Stimulated activated CD8-positive, alpha-beta memory T cell treated with anti-CD3 and anti-CD28 coated beads, Interleukin-2, amount 100 ng/mL, for 48 hours (primary cell): ENCODE measurements at places on chromosomes 2 and 18.

DNA sequence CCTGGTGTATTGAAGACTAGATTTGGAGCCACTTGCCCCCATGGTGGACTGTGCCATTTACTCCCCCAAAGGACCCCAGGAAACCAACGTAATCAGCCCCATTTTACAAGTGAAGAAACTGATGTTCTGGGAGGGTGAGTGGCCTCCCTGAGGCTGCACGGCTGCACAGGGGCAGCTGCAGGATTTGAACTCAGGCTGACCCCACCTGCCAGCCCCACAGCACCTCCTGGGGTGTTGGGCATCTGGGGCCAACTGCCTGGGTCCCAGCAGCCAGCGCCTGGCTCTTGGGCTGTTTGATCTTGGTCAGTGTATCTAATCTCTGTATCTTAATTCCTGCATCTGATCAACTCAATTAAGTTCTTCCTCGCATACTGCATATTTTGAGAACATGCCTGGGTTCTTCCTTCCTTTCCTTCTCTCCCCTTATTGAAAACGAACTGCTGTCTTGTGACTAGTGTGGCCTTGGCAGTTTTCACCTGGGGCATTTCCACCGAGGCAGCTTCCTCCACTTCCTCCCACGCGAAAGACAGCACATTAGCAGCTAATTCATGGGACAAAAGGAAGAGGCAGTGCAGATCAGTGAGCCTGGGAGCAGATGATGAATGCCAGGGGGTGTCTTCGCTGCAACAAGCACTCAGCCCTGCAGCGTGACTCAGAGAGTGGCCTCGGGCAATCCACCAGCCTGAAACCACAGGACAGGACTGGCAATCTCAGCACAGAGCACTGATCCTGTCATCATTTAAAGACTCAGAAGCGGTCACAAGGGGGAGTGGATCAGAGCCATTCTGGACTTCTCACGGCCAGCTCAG is 184.1 kb upstream of the RAB12 start:
- no peak for DNase-seq

GRCh38 chr18:22165049-22165602 is 4.3 kb upstream of the GATA6 start:
- DNase-seq: no peak

DNA sequence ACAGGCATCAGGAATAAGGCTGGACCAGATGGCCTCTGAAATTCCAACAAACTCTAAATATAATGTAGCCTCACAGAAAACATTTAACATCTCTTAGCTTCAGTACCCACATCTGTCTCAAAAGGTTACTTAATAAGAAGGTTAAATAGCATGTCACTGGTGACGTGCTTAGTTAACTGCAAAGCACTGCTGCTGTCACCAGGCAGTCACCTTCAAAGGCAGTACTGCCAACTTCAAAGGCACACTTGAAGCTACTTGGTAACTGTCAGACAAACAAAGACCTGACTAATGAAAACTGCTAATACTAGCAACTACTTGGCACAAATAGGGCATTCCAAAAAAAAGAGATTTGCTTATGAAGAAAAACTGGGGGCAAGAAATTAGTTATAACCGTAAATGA is 36.2 kb downstream of the EPG5 start:
- DNase-seq: no peak

DNA sequence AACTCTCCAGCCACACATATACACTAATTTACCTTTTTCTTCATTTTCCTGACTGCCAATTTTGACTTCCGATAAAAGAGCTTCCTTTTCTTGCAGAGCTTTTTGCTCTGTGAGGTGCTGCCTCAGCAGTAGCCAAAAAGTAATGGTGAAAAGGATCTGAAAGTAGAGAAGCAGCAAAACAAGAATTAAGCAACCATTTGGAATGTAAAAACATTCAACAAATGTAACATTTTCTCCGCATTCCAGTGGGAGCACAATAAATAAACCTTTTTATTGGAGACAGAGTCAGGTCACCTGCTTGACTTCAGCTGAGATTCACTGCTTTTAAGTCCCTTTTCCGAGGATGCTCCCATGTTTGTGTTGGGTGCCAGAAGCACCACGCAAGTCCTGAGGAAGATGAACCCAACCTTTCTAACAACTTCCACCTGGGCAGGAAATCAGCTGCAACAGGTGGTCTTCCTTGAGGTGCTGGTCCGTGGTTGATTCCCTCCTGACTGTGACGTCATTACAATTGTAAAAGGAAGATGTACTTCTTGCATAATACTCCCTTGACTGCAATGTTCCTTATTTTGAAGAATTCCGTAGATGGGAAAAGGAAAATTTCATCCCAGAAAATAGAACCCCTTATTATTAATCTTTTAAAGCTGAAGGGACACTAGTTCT is 265.5 kb downstream of the NAPG start:
- DNase-seq: no peak

GRCh38 chr18:74540652-74541421 is 6.5 kb downstream of the CNDP1 start:
- DNase-seq: no peak

GRCh38 chr18:13237641-13238040 is 19.1 kb downstream of the LDLRAD4 start:
- no peak for DNase-seq

GRCh38 chr18:10951631-10952544 is 197.5 kb downstream of the PIEZO2 start:
- no peak for DNase-seq

- DNase-seq: no peak
Observed at GRCh38 chr2:152344579-152345195, 9.7 kb downstream of the FMNL2 start.

DNA sequence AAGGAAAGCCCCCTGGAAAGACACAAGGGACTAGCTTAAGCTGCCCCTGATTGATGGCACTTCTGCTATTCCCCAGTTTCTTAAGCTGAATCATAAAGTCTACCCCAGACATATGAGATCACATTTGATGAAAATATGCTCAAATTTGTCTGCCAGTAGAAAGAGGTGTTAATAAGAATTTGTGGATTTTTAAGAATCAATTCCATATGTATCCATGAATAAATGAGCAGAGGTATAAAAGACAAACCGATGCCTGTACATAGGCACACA is 119.9 kb downstream of the CCBE1 start:
- no peak for DNase-seq

- DNase-seq: no peak
Observed at GRCh38 chr2:187594801-187595200, 40.6 kb upstream of the TFPI start.

- DNase-seq: no peak
Observed at GRCh38 chr2:209821806-209822205, 50.2 kb downstream of the UNC80 start.

- no peak for DNase-seq
Observed at GRCh38 chr2:25418944-25419677, 77.4 kb upstream of the DNMT3A start.

DNA sequence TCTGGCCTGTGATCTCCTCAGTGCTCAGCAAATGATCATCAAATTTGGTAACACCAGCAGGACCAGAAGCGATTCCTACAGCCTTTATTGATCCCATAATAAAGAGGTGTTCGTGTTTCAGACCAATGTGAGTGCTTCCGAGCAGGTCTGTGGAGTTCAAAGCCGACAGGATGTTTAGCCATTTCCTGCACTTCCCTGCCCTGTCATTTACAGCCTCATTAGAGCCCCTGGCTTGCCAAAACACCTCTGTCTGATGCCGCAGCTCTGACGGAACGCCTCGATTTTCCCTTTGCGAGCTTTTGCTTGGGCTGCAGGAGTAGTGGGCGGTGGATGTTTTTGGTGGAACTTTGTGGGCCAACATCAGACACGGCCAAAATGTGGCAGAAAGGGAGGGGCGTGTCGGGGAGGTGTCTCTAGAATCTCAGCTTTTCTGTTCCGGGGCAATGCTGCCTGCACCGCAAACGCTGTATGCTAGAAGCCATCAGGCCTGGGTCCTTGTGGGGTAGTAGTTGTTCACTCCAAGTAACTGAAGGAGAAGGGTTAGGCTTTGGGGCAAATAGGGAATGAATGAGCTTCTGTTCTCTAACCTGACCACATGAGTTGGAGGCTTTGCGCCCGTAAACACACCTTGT is 26.1 kb upstream of the INHBB start:
- no peak for DNase-seq

- no peak for DNase-seq
Observed at GRCh38 chr2:58447586-58447985, 206.5 kb upstream of the FANCL start.

GRCh38 chr2:127421116-127421800 is 3.0 kb downstream of the PROC start:
- DNase-seq: no peak

GRCh38 chr2:219445220-219445640 is 10.6 kb downstream of the SPEG start:
- no peak for DNase-seq

DNA sequence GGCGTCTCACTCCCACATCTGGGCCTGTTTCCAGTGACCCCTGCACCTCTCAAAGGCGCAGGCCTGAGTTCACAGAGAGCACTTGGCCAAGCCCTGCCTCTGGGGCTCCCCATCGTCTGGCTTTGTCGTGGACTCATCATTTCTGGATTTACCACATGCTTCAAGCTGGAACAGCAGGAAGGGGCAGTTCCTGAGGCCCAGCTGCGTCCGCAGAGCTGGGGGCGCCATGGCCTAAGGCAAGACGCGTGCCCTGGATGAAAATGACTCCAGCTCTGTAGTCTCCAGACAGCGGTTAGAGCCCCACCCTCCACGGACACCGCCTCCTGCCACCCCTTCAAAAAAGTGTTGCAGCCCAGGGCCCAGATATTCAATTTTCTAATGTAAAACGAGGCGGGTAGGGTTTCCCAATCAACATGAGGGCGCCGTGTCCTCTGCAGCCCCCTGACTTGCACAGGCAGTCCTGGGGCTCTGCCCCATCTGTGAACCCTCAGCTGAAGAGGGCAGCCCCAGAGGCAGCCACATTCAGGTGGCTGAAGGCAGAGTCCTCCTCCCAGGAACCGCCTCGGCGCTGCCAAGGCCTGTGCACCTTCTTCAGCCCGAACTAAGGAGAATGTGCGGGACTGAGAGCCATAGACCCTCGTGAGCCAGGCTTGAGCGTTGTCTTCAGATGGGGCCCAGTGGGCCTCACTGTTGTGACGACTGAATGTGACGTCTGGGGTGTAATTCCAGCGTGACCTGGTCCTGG is 85.5 kb downstream of the NFATC1 start:
- no peak for DNase-seq

- DNase-seq: no peak
Observed at GRCh38 chr18:76498064-76498463, 3.0 kb upstream of the ZNF516 start.

DNA sequence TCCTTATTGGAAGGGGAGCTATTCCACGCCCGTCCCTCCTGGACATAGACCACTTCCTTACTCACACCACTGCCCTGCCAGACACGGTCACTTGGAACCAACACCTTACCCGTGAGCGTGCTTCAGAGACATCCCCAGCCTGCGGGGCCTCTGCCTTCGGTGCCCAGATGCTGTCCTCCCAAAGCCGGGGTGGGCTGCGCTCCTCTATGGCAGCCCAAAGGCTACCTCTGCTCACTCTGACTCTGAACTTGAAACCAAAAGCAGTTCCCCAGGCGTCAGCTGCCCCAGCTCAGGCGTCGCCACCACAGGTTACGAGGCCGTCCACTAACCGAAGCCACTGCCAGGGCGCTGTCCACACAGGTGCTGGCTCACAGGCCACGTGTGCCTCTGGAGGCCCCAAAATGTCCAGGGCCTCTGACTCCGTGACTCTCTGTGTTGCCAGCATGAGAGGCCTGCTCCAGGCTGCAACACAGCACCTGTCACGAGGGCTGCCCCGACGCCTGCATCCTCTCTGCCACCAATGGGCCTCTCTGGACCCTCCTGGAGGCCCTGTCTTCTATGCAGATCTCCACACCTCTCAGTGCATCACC is 23.8 kb downstream of the HDAC4 start:
- DNase-seq: no peak

- no peak for DNase-seq
Observed at GRCh38 chr2:169065864-169066517, 3.4 kb upstream of the DHRS9 start.

GRCh38 chr18:6557770-6558248 is 143.1 kb upstream of the L3MBTL4 start:
- no peak for DNase-seq

DNA sequence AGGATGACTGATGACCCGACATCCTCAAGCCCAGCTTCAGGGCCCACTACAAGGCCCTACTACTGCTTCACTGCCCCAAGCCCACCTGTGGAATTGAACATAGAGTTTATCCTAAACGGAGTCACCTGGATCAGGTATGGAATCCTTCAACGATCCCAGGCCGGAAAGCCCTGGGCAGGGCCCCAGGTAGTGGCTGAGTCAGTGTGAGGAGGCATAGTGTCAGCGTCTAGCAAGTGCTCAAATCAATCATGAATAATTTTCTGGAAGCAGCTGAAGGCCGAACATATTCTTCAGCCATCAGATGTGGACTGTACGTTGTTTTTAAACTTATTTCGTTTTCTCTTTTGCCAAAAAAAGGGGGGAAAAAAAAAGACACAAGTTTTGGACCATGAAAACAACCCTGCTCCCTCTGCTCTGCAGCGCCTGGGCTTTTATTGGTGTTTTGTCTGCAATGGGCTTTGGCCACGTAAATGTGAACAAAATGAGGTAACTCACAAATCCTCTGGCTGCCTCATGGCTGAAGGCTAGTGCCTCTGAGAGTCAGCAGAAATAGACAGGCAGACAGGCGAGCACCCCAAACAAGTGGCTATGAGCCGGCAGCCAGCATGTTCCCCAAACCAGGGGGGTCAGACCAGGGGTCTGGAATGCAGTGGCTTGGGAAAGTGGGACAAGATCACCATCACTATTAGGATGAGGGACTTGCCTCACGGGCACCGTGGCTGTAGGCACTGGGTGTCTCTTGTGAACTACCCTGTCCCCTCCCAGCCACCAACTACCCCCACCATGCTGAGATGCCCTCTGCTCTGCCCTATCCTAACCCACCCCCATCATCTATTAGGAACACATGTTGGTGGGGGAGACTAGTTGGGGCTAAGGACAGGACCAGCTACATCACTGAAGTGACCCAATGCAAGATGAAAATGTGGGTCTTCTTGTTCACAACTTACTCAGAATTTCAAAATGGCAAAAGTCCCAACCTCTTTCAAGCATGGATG is 51.4 kb downstream of the TTC32 start:
- DNase-seq: no peak

DNA sequence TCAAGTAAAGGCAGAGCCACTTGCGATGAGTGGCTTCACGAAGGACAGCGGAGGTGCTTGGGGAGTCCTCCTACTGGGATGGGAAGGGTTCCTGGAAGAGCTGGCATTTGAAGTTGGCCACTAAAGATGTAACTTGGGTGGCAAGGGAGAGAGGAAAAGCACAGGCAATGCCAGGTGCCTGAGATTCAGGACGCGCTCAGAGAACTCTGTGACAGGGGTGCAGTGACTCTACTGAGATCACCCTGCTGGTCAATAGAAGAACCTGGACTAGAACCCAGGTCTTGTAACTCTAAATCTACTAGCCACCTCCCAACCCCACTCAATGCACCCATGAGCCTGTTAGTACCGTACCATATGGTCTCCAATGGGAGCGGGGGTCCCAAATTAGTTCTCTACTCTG is 5.4 kb upstream of the GRHL1 start:
- no peak for DNase-seq

- DNase-seq: no peak
Observed at GRCh38 chr2:227188292-227188691, 23.9 kb downstream of the COL4A3 start.
